WERI-Rb-1 (cell line): ENCODE measurements at places on chromosomes 6 and 20.

DNA sequence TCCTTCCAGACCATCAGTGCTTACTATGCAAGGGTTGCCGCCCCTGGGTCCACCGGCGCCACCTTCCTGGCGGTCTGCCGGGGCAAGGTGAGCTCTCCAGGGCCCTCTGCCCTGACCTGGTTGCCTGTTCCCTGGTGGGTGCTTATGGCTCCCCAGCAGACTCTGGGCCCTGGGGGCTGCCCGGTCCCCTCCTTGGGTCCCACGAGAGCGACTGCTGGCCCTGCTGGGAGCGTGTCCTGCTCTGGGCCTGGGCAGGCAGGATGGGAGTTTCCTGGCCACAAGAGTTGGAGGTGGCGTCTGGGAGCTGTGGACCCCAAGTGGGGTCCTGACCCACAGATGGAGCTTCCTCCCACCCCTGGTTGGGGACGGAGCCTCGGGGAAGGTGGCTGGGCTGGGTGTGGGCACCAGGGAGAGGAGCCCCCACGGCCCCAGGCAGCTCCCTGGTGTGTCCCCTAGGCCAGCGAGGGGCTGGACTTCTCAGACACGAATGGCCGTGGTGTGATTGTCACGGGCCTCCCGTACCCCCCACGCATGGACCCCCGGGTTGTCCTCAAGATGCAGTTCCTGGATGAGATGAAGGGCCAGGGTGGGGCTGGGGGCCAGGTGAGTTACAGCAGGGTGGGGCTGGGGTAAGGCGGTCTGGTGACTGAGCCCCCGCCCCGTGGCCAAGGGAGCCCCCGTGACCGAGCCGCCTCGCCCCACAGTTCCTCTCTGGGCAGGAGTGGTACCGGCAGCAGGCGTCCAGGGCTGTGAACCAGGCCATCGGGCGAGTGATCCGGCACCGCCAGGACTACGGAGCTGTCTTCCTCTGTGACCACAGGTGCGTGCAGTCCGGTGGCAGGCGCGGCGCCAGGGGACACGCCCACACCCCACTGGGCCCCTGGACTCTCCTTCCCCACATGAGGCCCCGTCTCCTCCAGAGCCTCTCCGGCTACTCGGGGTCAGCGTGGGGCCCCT is 7.1 kb upstream of the TNFRSF6B start:
- no peak for DNase-seq

DNA sequence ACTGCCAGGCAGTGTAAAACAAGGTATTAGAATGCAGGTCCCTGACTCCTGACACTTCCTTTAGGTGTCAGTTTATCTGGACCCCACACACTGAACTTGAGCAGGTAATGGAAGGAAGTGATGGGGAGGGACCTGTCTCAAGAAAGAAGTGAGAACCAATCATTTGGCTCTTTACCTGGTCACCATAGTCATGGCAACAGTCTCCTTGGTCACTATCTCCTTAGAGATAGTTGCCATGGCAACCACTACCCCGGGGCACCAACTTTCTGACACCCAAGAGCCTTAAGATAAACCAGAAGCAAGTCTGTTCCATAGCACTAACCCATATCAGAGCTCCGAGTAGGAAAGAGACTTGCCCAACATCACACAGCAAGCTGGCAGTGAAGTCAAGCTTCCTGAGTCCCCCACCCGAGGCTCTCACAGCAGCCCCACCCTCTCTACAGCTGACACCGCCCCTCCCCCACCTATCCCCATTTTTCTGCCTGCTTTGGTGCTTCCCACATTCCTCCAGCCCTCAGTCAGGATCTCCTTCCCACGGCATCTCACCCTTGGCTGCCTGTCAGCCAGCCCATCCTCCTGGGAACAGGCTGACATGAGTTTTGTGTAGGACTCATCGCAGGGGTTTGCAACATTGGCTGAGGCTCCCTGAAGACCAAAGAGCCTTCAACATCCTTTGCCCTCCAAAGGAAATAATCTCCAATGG is 16.3 kb upstream of the HM13 start:
- no peak for DNase-seq

DNA sequence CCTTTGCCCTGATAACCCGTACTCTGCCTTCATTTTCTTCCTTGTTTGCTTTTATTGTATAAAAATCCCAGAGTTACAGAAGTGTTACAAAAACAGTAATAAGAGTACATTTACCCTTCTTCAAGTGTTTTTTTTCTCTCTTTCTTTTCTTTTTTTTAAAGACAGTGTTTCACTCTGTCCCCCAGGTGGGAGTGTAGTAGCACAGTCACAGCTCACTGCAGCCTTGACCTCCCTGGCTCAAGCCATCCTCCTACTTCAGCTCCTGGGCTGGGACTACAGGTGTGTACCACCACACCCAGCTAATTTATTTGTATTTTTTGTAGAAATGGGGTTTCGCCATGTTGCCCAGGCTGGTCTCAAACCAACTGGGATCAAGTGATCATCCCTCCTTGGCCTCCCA is 402.7 kb downstream of the CDKAL1 start:
- no peak for DNase-seq

GRCh38 chr6:122694602-122695001 is 84.4 kb downstream of the PKIB start:
- DNase-seq = no peak

DNA sequence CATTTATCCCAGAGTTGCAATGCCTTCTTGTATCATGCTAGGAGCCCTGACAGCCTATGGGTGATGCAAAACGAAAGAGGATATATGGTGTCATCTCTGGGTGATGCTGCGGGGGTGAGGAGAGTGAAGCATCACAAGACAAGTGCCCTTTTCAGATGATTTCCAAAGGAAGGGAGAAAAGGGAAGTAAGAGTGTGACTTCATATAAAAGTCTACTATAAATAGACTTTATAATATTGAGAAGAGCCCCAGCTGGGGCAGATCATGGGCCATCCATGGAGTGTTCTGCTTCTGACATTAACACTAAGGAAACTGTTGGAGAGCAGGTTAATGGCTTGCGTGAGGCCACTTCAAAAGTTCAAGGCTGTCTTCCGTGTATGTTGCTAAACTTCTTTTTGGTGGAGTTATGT is 4.4 kb downstream of the CD83 start:
- DNase-seq = no peak

GRCh38 chr6:163952005-163952404 is 537.5 kb downstream of the QKI start:
- DNase-seq = no peak

DNA sequence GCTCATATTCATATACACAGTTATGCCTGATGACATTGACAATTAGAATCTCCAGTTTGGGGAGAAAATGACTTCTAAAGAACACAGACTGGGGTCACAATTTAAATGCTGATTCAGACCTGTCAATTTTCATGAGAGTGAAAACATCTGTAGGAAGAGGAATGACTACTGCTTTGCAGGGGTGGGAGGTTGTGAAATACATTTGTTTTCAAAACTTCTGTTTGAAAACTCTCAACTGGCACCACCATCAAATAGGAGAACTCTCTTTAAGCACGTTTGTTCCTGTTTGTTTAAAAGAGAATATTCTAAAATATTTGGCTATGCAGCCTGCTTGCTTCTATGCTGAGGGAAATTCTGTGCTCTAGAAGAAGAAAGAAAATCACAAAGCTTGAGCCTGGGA is 50.8 kb upstream of the ADGRF5 start:
- DNase-seq = no peak

GRCh38 chr6:21201637-21202350 is 391.8 kb upstream of the SOX4 start:
- DNase-seq = no peak

GRCh38 chr6:159541296-159541695 is 151.7 kb downstream of the SOD2 start:
- DNase-seq = no peak

- no peak for DNase-seq
Observed at GRCh38 chr20:41380551-41381193, 14.1 kb upstream of the EMILIN3 start.

DNA sequence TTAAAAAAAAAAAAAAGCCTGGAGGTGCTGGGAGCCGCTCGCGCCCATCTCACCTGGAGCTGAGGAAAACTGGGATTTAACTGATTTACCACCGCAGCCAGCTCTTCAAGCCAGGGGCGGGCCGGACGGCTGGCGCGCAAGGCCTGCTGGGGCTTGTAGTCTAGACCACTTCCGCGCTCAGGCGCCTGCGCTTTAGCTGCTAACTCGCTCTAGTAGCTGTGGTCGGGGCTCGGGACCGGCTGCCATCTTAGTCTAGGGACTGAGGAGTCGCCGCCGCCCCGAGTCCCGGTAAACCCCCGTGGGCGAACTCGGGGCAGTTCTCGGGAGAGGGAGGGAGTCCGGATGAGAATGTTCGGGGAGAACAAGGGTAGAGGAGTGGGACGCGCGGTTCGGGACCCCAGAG is at the start of gene ITCH:
TSS of gene ITCH (plus strand) at position 212 of the 403 bp plus-strand sequence. CDS start 30,539 bp downstream, outside the sequence.
- DNase-seq = peak; percentile 97

DNA sequence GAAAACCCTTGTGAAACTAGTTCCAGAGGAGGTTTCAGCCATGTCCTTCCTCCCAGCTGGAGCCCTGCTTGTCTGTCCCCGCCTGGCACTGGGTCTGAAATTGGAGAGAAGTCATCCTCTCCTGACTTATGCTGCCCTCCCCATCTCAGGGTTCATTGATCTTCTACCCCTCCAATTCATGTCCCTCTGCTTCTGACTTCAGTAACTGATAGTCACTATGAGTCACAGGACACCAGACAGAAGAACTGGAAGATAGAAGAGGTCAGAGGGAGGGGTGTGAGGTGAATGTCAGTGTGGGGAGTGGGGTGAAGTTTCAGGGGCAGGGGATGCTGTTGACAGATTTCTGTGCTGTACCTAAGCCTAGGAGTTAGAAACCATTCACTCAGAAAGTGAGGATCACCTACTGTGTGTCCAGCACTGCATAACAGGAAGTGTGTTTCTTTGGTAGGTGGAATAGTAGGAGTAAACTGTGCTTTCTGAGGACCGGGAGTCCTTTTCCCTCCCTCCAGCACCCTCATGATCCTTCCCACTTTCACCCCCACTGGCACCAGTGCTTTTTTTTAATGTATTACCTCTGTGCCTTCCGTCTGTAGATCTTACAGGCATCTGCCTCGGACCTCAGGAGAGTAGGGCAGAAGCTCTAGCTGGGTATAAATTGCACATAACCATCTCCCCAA is 627 bp upstream of the RPP21 start:
- DNase-seq = no peak

DNA sequence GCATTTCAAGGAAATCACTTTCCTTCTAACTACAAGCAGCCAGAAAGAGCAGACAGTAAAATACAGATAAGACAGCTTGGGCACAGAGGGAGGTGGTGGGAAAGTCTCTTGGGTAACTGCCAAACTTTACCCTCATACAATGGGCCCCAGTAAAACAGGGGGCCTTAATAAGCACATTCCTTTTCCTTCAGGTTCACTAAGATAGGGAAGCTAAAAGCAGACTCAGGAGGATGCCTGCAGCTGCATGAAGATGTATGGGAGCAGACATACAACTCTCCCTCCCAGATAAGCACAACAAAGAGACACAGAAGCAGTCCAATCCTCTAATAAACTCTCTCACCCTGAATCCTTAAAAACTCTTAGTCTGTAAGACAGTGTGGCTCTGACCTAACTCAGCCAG is 49.0 kb downstream of the SIM1 start:
- DNase-seq = no peak

GRCh38 chr6:41157323-41157722 is 3.2 kb upstream of the TREML1 start:
- no peak for DNase-seq

DNA sequence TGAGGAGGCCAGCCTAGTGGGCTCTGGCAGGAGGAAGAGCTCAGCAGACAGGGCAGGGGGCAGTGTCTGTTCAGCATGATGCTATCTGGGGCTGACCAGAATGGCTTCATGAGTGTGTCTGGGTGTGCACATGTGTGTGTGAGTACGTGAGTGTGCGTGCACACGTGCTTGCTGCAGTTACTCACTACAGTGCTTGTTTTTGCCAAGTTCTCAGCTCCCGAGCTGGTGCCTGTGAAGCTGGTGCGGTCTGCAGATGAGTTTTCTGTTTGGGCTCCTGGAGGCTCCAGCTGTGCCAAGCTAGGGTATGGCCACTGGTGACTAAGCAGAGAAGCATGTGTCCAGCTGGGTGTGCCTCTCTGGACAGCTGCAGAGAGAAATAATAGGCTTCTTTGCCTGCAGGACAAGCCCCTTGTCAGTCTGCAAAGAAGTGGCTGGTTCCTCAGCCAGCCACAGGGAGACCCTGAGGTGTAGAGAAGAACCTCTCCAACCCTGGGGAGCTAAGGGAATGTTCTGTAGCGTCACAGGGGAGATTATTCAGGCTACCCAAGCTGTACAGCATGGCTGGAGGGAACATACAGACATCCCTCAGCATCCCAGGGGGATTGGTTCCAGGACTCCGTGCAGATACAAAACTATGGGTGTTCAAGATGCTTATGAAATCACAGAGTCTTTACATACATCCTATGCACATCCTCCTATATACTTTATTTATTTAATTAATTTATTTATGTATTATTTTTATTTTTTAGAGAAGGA is 40.2 kb upstream of the FAM50B start:
- no peak for DNase-seq

- no peak for DNase-seq
Observed at GRCh38 chr6:47362857-47363461, 53.3 kb upstream of the TNFRSF21 start.
